ENCODE measurements at places on chromosomes 4 and X. TPM values are rescaled to one million over a fixed set of nuclear protein-coding genes. Genes with fewer than 3 reads are reported as not detected.

SPACA5 gene
- total RNA-seq: not detected

IL2RG gene
- not detected for total RNA-seq

AKAP4 gene
- not detected for total RNA-seq

CLDN34 gene
- not detected for total RNA-seq

ABCG2 gene
- 14.6 TPM for total RNA-seq

SERTM2 gene
- total RNA-seq: 0.19 TPM

GPRASP2 gene
- 29.3 TPM for total RNA-seq

ARMCX1 gene
- total RNA-seq: 45.4 TPM

BGN gene
- total RNA-seq: 43.9 TPM

EIF4E gene
- total RNA-seq: 415 TPM

CENPVL1 gene
- total RNA-seq: not detected

ETDB gene
- total RNA-seq: not detected

CLDN22 gene
- not detected for total RNA-seq

ANXA3 gene
- 3.6 TPM for total RNA-seq

CT45A2 gene
- total RNA-seq: not detected

SPOCK3 gene
- 2.0 TPM for total RNA-seq

HSFX1 gene
- total RNA-seq: 0.85 TPM

TMEM187 gene
- 4.0 TPM for total RNA-seq

GPAT3 gene
- 7.6 TPM for total RNA-seq

F8A3 gene
- total RNA-seq: 2.8 TPM

CLGN gene
- 1.1 TPM for total RNA-seq

MND1 gene
- 10.2 TPM for total RNA-seq
